NCI-H1694 (cell line): ENCODE measurements at places on chromosomes 11 and 22.

DNA sequence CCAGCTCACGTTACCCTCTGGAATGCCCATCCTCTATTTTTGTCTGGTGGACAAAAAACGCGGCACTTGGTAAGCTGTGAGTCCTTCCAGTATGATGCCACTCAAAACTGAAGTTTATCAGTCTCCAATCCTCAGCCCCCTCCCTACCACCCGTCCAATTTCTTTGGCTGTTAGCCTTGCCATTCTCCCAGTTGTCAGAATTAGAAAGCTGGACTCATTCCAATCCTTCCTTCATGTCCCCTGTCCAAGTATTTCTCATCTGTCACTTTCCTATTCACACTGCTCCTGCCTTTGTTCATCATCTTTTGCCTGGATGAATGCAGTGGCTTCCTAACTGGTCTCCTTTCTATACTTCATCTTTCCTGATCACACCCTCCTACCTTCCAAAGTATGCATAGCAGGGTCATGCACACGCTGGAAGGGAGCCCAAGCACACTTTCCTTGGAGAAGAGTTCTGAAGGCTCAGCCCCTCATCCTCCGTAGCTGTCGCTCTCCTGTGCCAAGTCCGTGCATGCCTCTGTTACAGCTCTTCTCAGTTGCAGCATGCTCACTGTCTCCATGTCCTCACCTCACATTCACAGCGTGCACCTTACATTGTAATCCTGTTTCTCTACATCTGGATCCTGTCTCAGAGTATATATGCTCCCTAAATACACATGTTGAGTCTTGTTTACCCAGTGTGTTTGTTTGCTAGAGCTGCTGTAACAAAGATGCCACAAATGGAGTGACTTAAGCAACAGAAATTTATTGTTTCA is 19.4 kb downstream of the APLP2 start:
- no peak for DNase-seq

DNA sequence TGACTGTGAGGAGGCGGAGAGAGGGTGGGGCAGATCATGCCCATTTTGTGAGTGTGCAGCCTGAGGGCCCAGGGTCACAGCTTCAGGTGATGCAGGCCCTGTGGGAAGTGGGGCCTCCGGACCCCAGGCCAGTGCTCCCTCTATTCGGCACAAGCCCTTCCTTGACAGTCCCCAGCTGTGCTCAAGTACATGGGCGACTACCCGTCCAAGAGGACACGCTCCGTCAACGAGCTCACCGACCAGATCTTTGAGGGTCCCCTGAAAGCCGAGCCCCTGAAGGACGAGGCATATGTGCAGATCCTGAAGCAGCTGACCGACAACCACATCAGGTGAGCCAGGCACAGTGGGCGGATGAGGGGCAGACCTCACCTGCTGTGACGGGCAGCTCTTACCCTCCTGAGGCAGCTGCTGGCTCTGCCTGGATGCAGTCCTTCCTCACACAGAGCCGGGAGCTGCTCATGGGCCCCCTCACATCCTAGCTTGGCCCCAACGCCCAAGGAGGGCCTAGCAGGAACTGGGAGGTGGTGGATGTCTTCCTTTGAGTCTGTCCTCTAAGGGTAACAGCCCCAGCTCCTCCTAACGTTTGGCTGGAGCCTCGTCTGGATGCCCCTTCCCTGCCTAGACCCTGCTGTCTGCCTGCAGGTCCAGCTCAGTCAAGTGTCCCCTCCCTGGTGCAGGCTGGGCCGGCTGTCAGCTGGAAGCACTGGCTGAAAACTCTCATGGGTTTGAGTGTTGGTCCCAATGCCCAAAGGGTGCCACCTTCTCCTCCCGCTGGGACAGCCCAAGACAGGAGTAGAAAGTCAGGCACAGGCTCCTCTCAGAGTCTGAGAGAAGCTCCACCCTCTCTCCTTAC is 76.1 kb downstream of the MYO7A start:
- DNase-seq = no peak

DNA sequence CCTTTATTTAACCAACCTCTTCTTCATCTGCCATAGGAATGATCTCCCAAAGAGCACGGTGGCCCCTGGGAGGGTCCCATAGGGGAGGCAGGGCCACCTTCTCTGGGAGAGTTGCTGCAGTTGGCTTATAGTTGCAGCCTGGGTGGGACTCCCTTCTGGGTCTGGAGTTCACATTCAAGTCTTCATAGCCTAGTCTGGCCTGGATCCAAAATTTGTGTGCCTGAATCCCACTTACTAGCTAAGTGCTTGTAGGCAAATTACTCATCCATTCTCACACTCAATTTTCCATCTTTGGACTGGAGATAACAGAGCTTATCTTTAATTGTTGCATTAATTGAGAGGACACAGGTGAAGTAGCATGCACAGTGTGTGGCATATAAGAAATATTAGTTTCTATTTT is 163.6 kb downstream of the GRIK4 start:
- no peak for DNase-seq

DNA sequence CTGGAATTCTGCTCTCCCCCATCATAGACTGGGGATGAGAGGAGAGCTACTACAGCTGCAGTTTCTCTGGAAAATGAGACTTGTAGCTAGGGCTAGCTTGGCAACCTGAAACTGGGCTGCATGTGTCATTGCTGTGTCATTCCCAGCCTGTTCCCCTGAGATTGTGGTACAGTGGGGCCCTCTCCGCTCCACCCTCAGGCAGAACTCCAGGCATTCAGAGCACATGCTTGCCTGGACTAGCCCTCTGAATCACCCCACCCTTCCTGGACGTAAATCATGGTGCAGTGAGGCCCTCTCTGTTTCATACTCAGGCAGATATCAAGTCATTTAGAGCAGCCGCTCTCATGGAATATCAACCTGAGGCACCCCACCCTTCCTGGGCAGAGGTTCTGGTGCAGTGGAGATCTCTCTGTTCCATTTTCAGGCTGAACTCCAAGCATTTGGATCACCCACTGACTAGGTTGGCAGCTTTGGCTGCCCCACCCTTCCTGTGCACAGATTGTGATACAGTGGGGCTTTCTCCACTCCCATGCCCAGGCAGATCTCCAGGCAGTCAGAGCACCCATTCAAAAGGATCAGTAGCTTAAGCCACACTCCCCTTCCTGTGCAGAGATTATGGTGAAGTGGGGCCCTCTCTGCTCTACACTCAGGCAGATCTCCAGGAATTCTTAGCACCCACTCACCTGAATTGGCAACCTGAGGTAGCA is 274.4 kb downstream of the C11orf87 start:
- no peak for DNase-seq

- DNase-seq = no peak
These were observed 10.5 kb upstream of the TTLL12 start for GRCh38 chr22:43197271-43197941.

DNA sequence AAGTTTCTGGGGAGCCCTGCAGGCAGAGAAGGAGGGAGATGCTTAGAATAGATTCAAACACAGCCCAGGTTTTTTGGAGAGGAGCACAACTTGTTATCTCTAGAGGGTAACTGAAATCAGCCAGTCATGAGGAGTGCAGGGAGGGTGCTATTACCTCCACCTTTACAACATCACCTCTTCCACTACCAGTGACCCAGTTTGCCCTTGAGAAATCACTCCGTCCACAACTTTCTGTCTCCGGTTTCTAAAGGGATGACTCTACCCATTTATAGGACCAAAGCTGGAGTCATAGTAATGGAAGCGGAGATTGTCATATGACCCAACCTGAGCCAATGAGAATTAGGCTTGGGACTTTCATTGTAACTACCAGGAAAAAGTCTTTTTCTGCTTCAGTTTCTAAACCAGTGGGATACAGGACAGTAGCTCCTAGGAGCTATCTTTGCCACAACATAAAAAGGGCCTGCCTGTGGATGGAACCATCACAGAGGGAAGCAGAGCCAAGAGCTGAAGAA is 131.2 kb upstream of the SERPIND1 start:
- DNase-seq = no peak

DNA sequence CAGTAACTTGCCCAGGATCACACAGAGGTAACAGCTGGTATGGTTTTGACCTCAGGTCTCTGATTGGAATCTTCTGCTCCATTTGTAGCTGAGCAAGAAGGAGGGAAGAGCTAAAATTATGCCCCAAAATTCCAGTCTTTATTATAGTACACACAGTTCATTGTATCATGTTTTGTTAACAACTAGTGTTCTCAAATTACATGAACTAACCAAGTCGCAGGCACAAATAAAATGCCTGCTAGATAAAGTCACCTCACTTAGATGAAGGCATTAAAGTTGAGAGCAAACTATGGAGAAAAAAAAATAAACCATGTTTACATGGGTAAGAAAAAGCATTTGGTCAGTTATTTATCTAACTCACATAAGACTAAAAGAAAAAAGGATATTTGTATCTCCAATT is 58.8 kb downstream of the PDGFD start:
- DNase-seq = no peak

GRCh38 chr22:41152902-41153301 is 52.2 kb upstream of the L3MBTL2 start:
- no peak for DNase-seq

- no peak for DNase-seq
These were observed 44.3 kb downstream of the ZNRF3 start for GRCh38 chr22:28927630-28928029.

DNA sequence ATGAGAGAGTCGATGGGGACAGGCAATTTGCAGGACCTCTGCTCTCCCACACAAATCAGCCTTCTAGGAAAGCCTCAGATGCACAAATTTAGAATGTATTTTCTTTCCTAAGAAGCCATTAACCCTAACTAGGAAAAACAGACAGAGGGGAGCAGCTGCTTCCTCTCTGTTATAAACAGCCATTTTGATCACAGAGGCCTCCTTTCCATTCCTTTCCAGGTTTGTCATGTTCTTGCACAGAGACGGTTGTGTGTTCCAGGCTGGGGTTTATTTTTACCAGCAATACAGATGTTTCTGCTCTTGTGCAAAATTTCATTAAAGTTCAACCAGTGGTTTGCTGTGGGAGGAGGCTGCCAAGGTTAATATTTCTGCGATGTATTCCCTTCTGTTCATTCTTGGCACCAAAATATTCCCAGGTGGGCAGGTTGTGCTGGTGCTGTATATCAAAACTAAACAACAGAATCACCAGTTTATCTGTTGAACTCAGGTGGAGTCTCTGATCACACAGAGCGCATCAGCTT is 90.2 kb downstream of the NAV2 start:
- DNase-seq = no peak

- no peak for DNase-seq
These were observed 254.8 kb downstream of the GRIK4 start for GRCh38 chr11:120766318-120766717.

DNA sequence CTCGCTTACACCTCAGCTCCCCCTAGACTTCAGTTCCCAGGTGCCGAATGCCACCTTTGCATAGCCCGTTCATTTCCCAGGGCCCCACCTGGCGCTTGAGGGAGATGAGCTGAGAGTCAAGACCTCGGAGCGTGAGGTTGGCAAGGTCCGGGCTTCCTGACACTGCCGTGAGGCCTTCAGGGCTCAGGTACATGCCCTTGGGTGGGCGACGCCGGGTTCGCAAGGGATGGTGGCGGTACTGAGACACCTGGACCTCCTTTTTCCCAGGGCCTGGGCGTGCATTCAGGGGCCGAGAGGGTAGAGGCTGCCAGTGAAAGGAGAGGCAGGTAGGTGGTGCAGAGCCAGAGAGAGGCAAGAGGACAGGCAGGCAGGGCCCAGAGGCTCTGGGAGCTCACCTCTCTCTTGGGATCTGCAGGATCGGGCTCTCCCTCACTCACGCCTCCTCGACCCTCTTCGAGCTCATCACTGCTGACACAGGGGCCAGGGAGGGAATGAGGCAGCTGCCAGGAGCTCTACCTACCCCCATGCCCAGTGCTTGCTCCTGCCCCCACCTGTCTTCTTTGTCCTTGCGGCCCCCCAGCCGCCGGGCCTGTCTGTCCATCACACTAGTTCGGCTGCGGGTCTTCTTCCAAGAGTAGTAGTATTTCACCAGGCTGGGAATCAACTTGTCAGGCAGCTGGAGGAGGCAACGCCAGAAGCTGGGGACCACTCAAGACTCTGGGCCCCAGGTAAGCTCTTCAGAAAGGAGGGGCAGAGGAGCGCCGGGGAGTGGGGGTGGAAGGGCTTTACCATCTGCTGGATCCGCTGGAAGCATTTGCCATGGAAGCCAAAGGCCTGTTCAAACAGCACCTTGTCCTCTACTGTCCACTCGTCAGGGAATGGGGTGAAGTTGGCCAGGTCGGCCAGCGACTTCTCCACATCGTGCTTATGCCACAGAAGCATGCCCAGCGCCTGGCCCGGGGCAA is 2.8 kb downstream of the RCOR2 start:
- DNase-seq = no peak

DNA sequence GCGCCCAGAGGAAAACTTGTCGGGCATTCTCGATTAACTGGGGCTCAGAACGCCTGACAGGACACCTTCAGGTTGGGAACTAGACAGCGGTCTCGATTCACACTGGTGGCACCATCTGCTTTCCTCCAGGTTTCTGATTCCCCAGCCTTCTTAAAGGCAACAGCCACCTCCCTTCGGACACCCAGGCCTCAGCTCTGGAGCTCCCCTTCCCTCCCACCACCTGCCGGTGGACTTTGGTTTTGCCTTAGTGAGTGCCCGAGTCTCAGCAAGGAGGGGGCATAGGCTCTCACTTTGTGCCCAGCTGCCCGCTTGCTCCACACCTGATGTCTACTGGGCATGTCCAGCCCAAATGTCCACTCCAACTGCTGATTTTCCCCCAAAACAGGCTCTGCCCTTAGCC is 110.4 kb upstream of the PARVA start:
- DNase-seq = no peak

- DNase-seq = no peak
These were observed 232.4 kb downstream of the MIAT start for GRCh38 chr22:26889802-26890201.

DNA sequence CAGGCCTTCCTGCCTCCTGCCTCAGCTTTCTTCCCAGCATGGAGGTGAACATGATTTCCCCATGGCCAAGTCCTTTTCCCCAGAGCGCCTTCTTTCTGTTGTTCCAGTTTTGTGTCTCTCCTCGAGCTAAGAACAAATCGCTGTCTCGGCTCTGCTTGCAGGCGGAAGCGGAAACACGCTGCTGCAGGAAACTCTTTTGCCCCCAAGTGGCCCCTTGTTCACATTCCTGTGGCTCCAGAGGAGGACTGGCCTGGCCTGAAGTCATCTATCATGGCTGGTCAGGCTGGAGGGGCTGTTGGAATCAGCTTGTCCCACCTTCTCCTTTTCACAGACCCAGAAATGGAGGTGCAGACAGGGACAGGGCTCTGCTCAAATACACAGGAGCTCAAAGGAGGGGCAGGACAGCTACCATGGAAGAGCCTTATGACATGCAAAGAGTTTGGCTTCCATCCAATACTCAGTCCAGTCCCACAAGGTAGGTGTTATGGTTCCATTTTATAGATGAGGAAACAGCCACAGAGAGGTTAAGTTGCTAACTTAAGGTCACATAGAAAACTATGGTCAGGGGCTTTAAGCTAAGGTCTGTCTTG is 182.2 kb upstream of the SYT13 start:
- DNase-seq = no peak

DNA sequence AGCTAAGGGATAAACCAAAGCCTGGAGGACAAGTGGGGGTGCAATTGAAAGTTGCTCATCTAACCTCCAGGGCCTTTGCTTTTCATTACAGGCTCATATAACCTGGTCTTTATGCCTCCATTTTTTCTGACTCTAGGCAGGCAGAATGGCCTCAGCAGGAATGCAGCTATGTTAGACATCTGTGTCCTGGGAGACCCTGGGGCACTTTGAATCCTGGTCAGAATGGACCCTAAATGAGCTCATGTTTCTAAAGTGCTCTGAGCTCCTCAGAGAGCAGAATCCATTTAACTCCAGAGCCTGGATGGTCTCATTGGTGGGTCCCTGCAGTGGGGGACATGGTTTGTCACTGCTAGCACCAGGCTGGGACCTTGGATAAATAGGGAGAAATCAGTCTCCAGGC is 177.3 kb downstream of the KIRREL3 start:
- DNase-seq = no peak
